ENCODE measurements at places on chromosomes 16 and 17.
A peak's percentile ranks its signal among the peaks of the same experiment; 100 is the strongest.

DNA sequence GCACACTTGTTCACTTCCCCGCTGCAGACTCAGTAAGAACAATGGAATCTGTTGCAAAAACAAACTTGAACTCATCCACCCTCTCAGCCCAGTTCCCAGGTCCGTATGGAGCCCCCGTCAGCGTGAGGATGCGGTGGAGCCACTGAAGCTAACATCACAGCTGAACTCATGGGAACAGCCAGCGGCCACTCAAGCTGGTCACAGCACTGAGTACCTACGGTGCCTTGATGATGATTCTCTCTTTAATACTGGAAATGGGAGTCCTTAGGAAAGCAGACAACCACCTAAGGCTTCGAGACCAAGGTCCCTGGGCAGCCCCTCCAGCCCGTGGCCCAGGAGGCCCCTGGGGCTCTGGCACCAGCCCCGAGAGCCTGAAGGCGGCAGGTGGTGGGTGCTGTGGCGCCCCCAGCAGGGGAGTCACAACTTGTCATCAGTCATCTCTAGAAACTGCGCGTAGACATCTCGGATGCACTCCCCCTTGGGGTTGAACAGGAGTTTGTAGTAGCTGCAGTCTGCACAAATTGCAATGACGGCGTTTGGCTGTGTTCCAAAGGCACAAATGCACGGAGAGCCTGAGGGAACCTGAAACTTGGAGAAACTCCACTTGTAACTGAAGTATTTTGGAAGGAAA, 31.0 kb upstream of the RHOT1 start:
- peak; percentile 79 for DNase-seq

- DNase-seq: no peak
Measured at GRCh38 chr17:81549826-81550225, 2.3 kb downstream of the FAAP100 start.

DNA sequence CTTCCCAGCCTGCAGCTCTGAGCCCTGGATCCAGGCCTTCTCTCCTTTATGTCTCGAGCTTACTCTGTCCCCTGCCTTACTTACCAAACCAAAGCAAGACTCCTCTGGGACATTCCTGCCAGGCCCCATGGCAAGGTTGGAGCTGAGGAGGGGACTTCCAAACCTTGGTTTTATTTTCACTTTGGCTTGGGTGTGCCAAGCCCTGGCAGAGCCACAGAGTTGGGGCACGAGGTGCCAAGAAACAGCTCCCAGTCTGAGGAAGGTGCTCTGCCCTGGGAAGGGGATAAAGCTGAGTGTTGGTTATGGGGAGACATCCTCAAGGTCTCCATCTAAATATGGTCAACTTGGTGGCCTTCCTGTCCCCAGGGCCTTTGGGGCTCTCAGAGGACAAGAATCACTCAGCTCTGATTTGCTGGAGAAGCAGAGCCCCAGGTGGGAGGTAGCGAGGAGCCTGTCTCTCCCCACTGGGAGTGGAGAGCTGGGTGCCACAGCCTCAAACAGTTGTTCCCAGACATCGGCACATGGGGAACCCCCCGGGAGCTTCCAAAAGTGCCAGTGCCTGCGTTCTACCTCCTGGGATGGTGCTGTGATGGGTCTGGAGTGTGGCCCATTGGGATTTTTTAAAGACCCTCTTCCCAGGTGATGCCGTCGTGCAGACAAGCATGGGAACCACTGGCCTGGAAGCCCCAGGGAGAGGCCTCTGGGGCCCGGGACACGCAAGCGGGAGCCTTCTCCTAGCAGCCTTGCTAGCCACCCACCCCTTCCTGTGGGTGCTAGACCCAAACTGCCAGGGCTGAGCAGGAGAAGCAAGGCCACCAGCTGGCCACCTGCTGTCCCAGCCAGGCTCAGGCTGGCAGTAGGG, 10.3 kb downstream of the NLRC5 start:
- no peak for DNase-seq

- no peak for DNase-seq
Measured at GRCh38 chr16:52070341-52071057, 476.4 kb downstream of the TOX3 start.

- no peak for DNase-seq
Measured at GRCh38 chr17:67110619-67111018, 66.3 kb downstream of the CACNG1 start.

DNA sequence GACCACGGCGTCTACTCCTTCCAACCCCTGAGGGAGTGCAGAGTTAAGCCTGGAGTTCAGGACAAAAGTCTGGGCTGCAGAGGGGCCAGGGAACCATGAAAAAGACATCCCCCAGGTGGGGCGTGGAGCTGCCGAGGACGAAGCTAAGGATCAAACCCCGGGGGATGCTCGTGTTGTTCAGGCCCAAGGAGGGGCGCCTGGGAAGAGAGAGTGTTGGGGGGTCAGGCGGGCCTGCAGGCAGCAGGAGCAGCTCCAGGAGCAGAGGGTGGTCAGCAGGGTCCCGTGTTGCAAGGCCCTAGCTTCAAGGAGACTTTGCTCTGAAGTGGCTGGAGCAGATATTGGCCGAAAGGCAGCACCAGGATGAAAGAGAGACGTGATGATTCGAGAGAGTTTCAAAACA, 26.7 kb downstream of the NECAB2 start:
- no peak for DNase-seq

- peak; percentile 77 for DNase-seq
Measured at GRCh38 chr16:72198021-72198711, 26.2 kb upstream of the PMFBP1 start.

GRCh38 chr16:82658796-82659195, 32.0 kb downstream of the CDH13 start:
- DNase-seq: no peak

- no peak for DNase-seq
Measured at GRCh38 chr16:26598061-26598460, 468.7 kb upstream of the C16orf82 start.

DNA sequence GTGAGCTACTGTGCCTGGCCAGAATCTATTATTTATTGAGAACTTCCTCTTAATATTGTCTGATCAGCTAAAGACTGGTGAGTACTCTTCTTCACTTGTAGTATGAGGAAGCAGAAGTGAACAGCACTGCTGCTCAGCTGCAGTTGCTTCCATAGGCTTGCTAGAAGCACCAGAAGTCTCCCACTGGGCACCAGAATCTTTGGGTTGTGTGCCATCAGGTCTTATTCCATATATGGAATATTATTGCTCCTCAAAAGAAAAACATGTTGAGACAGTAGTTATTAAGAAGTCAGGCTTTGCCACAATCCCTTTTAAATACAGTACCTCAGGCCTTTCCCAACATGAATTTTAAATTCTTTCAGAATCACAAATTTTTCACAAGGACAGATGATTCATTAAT, 17.2 kb downstream of the SNTB2 start:
- DNase-seq: no peak

DNA sequence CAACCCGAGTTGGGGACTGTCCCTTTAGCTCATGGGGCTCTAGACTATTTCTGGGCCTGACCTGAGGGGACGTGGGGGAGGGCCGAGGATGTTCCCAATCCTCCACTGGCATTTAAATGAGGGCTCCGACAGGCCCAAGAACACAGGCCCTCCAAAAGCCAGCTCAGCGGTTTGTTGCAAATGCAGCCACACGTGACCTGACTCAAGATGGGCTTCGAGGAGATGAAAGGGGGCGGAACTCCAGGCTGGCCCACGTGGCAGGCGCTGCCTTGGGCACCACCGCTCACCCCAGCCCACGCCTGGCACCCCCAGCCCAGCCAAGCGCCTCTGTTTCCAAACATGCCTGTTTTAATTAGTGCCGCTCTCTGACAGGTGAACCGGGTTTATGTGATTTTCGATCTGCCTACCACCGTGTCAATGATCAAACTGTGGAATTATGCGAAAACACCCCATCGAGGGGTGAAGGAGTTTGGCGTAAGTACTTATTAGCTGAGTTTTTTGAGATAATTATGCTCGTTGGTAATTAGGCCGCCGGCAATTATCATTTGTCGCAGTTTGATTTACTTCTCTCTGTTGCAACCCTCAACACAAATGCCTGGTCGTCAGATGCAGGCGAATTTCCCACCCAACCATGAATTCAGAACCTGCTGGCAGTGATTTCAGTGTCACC, 226.7 kb downstream of the KATNIP start:
- no peak for DNase-seq

- no peak for DNase-seq
Measured at GRCh38 chr16:49883076-49884014, 27.4 kb upstream of the ZNF423 start.

DNA sequence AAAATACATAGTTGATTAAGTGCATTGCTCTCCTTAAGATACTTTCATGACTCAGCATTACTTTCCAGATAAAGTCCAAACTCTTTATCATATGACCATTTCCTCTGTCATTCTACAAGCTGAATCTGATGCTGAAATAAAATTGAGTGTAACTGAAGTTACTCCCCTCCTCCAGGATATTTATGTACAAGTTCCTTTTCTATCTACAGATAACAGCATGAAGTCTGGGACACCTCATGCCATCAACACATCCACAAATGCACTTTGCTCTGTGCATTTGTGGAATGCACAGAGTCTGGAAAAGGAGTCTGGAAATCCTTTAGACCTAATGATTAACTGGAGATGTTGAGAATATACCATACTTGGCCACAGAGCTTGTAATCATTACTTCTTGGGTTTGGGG, 60.5 kb downstream of the ACSM2B start:
- DNase-seq: no peak

DNA sequence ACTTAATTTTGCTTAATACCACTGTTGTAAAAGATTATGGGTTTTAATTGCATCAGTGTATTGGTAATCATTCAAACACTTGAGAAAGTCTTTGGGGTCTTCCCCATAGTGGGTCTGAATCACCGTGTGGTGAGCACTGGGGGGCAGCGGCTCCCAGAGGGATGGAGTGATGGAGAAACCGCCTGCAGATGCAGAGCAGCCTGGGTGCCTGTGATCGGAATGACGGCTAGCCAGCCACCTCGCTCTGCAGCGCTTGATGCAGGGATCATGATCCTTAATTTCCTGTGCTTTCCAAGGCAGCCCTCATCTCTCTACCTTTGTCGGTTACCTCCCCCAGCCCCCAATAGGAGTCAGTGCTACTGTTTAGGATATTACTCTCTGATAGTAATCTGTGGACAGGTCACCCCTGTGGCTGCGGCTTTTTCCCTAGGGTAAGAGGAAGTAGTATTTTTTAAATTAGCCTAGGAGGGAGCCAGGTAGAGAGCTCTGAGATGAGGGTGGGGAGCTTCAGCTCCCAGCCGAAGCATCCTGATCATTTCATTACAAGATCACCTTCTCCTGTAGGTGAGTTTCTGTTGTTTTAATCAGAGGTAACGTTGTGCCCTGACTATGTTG, 135.6 kb downstream of the MSI2 start:
- no peak for DNase-seq

DNA sequence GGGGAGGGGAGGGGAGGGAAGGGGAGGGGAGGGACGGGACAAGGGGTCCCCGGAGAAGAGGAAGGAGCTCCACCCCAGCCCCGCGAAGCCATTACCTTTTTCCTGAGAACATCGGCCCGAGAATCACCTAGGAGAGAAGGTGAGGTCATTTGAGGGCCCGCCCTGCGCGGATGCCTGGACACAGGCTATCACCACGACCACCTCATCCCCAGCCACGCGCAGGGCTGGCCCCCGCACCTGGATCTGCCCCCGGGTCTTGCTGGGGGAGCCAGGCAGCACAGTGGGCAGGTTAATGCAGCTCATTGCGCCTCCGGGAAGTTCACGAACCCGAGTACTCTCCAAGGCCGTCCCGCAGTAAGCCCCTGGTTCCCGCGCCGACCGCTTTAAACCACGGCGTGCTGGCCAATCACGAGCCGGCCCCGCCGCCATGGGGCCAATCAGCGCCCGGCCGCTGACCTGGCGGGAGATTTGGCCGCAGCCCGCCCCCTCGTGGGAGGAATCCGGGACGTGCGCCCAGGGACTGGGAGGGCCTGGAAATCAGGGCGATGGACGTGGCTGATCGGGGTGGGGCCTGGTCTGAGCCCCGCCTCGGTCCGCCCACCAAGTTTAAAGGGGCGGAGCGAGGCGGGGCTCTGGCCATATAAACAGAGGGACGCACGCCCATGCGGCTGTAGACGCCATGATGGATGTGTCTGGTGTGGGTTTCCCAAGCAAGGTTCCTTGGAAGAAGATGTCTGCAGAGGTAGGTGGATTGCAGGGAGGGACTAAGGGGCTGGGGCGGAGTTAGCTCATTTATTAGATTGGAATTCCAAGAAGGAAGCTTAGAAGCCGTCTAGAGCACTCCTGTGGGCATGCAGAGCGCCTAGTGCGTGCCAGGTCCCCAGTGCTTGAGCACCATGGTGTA, at the start of the genes AFMID and TK1:
AFMID (plus strand) TSS at position 671 of the 904 bp plus-strand sequence; CDS start at position 680, 9 bp downstream.
TK1 (minus strand) TSS at position 361 of the 904 bp plus-strand sequence; CDS start at position 303, 58 bp downstream.
- peak; percentile 97 for DNase-seq

- DNase-seq: no peak
Measured at GRCh38 chr17:83100220-83100852, 20.9 kb downstream of the METRNL start.

DNA sequence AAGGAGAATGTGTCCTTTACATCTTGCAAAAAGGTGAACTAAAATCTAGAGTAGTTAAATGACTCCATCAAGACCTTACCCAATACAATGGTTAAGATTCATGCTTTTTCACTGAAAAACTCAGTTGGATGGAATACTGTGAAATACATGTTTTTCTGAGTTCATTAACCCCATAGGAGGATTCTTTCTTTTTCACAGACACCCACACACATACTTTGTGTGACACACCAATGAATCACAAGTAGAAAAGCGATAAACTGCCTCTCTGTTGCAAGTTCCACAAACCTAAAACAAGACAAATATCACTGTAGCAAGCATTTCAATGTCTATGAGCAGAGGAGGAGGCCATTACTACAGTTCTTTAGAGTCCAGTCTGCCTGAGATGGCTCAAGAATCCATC, 258.8 kb upstream of the CDH5 start:
- DNase-seq: no peak

DNA sequence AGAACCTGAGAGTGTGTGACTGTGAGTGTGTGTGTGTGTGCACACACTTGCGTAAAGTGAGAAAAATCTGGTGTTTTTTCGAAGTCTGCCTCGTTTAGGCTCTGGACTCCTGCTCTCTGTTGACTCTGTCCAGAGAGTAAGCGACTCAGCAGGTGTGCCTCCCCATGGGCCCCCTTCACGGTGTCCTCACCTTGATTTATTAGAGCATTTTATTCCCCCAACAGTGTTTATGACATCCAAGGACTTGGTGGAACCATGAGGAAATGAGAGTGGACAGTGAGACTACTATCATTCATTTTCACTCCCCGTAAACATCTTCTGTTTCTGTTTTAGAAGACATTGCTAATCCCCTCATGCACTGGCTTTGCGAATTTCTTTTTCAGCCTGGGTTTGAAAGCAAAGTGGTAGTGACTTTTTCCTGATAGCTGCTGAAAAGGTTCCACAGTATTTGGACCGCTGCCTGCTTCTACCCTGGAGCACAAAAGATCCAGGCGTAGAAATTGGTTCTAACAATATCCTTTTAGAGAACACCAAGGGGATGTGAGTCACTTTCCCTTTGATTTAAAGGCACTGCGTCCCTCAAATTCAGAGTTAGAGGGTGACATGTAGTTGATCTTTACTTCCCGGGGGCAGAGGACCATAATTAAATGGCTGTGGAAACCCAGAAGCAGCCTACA, 218.2 kb downstream of the WWOX start:
- DNase-seq: no peak

DNA sequence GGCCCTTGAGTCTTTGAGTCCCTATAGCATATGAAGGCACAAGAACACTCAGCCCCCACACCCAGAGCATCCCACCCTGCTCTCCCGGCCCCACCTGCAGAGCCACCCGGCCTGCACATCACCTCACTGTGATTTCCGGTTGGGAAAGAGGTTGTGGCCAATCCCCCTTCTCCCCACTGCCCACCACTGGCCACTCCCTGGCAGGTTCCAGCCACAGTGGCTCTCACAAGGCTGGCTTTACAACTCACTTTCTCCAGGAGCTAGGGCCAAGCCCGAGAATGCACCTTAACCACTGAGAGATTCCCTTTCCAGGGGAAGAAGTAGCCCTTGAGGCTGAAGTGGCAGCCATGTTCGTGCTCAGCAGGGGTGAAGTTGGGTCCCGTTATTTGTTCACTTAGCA, 123.9 kb downstream of the C16orf78 start:
- no peak for DNase-seq

- DNase-seq: no peak
Measured at GRCh38 chr17:44914148-44914547, 1.2 kb downstream of the GFAP start.

Data from NCI-H1694 treated with DMSO at 0.1 percent for 48 hours (cell line).